ENCODE measurements at places on chromosomes 5 and 9.

DNA sequence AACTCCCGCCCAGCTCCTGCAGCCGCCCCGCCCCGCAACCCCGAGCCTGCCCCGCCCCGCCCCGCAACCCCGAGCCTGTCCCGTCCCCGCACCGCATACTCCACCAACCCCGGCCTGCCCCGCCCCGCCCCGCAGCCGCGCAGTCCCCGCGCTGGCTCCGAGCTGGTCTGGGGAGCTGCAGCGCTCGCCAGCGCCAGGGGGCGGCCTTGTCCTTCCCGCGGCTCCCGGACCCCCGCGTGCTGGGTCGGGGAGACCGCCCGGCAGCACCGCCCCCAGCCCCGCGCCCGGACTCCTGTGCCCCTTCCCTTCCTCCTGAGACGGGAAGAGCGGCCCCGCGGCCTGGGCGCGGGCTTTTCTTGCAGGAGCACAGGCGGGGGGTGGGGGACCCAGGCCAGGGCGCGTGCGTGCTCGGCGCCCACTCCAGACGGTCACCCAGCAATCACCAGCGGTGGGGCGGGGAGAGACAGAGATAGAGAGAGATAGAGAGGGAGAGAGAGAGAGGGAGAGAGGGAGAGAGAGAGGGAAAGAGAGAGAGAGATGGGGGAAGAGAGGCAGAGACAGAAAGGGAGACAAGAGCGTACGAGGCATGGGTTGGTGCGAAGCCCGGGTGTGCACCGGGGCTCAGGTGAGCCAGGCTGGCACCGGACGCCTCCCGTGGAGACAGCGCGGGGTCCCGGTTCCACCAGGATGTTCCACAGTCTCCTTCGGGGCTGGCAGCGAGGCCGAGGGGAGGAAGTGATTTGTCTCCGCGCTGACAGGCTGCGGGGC, 14.7 kb upstream of the TMEM250 start:
- peak; percentile 74 for DNase-seq

- no peak for DNase-seq
Observed at GRCh38 chr5:179927824-179928223, 20.1 kb upstream of the TBC1D9B start.

DNA sequence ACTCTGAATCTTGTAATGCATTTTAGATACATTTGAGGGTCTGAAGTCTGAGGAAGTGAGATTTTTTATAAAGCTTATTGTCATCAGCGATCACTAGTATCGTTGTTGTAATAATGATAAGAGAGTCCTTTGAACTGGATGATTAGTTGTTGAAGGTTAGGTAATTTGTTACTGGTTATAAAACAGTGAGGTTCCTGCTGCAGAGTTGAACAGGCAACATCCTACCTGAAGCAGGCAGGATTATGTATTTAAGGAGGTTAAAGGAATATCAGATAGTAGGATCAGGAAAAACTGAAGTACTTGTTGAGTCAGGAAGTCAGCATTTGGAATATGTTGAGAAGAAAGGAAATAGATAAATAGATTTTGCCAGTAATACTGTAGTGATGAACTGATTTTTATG, 106.7 kb downstream of the VPS13A start:
- DNase-seq = no peak

- DNase-seq = no peak
Observed at GRCh38 chr9:70034271-70034711, 9.4 kb upstream of the MAMDC2 start.

- DNase-seq = no peak
Observed at GRCh38 chr5:111672099-111672498, 84.9 kb downstream of the NREP start.

DNA sequence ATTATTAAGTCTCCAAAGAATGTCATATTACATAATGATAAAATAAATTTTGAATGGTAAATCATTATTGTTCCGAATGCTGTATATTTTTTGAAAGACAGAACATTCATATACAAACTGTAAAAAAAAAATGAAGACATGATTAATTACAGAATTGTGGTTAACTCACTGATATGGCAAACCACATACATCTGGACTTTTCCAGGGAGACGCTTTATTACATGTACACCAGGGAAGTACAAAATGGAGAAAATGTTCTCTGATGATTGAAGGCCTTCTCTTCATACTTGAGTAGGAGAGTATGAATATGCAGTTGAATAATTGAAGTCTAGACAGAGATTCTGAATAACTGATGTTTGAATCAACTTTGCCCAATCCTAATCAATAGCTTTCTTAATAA, 1886.9 kb downstream of the EFNA5 start:
- DNase-seq = no peak

DNA sequence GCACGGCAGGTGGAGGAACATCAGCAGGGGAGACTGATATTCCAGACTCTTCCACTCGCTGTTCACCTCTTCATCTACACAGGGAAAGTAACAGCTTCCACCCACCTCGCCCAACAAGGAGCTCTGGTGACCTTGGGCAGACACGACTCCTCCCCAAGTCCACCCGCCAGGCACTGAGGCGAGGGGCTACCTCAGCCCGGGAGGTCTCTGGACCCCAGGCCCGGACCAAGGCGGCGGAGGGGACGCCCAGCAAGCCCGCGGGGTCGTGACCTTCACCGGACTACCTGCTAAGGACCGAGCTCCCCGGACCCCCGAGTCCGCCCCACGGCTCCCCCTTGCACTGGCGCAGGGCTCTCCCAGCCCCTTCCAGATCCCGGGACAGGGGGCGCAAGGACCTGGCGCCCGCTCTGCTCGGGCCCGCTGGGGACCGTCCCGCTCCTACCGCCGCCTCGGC, 70.2 kb upstream of the LPCAT1 start:
- DNase-seq = no peak

DNA sequence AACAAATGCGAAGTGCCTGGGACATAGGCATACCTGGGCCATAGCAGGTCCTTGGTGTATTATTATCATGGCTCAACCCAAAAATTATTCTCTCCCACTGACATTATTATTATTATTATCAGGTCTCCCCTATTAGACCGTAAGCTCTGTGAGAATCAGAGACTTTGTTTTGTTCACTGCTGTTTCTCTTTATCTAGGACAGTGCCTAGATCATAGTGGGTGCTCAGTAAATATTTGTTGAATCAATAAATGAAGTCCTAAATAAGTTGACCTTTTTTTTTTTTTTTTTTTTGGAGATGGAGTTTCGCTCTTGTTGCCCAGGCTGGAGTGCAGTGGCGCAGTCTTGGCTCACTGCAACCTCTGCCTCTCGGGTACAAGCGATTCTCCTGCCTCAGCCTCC, 4.9 kb upstream of the TMEFF1 start:
- no peak for DNase-seq

GRCh38 chr5:179619776-179620175, 3.7 kb downstream of the HNRNPH1 start:
- DNase-seq = no peak

GRCh38 chr5:37742111-37742510, 97.7 kb downstream of the GDNF start:
- no peak for DNase-seq

GRCh38 chr5:76579166-76579937, 43.9 kb downstream of the F2RL2 start:
- DNase-seq = no peak

DNA sequence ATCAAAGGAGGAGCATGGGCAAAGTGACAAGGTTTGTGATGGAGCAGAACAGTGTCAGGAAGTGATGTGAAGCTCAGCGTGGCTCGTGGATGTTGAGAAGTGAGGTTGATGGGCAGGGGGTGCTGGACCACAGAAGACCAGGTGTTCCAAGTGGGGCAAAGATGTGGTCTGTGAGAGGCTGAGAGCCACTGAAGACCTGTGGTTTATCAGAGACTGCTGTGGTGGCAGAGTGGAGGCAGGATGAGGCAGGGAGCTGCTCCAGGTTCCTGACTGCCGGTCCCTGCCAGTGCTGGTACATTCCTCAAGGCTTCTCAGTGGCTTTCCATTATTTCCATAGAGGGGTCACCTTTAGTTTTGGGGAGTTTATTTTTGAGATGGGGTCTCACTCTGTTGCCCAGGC, 19.1 kb downstream of the PALM2AKAP2 start:
- no peak for DNase-seq

- no peak for DNase-seq
Observed at GRCh38 chr5:118705959-118706667, 282.2 kb downstream of the DTWD2 start.

DNA sequence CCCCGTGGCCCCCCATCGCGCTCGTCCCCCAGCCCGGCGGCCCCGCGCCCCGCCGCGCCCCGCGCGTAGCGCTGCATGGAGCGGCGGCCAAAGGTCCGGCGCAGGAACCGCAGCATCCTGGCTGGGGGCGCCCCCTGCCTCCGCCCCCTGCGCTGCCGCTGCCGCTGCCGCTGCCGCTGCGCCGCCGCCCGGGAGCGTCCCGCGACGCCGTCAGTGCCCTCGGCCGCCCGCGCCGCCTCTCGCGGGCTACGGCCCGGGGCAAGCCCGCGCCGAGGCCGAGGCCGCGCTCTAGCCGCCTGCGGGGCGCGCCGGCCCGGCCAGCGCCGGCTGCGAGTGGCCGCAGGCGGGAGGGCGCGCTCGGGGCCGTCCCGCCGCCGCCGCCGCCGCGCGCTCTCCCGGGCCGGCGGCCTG, 523 bp downstream of the EPB41L4B start:
- peak; percentile 62 for DNase-seq

- DNase-seq = peak; percentile 84
Observed at GRCh38 chr5:67249590-67249895, 52.9 kb upstream of the CD180 start.

DNA sequence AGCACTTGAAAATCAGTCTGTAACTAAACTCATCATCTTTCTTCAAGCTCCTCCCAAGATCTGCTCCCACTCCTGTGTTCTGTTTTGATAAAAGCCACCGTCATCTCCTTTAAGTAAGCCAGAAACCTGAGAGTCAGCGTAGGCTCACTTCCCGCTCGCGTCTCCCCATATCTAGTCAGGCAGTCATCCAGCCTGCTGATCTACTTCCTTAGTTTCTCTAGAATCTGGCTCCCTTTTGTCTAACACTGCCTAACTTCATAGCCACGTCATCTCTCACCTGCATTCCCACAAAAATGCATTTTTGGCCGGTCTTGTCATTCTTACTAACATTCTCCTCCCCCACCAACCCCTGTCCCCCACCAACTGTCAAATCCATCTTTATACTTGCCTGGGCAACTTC, 3.0 kb upstream of the TJP2 start:
- DNase-seq = no peak

- peak; percentile 72 for DNase-seq
Observed at GRCh38 chr9:70478963-70479641, 64.6 kb upstream of the KLF9 start.

- peak; percentile 81 for DNase-seq
Observed at GRCh38 chr5:7815892-7816534, 34.9 kb downstream of the CFAP90 start.

Measured in NCI-H1417 (cell line).